ENCODE measurements at places on chromosomes 11 and 22.

DNA sequence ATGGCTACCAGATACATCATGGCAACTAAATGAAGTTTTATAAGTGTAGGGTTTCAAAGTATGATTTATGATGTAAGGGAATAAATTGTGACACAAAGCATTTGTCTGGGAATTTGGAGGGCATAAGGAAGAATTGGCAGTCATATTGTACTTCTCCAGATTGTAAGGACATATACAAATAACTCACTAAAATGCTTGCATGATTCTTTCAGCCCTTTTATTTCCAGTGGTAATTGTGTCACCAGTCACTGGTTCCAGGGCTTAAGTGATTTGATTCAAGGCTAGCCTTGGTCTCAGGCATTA is 299.4 kb upstream of the ANO5 start:
- no peak for DNase-seq
- H3K36me3 ChIP-seq: no peaks in the 10 kb centered on the region
- H3K4me1 ChIP-seq: no peaks in the 10 kb centered on the region
- no peaks in the 10 kb centered on the region for H3K27me3 ChIP-seq
- no peak overlapping the region for H3K27ac ChIP-seq
- no peak overlapping the region for H3K4me3 ChIP-seq

DNA sequence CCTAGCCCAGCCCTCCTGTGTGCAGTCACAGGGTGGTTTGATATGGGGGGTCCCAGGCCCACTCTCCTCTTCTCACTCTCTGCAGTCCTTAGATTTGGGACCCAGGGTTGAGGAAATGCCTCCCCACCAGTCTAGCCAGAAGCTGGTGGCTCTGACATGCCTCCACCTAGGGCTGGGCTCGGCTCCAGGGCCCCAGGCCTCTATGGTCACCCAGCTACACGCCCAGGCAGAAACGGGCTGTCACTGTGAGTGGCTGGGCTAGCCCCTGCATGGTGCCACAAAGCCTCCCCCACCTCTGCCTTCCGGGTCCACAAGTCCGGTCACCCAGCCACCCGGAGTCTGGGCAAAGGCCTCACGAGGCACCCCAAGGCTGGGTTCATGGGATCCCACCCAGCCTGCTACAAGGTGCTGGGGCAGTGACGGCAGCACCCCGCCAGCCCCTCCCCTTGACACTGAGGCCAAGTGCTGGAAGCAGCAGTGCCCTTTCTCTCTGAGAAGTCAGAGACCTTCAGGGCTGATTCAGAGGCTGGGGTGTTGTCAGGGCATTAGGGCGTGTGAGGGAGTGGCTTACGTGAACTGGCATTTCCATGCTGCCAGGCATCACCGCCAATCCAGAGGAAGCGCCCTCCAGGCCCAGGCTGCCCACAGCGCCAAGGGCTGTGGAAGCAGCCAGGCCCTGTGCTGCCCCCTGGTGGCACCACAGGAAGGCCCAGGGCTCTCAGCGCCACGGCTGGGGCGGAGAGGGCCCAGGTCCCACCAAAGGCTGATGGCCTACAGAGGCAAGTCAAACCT is 638 bp upstream of the PITPNM1 start:
- peaks cover 38% of the 10 kb centered on the region for H3K4me1 ChIP-seq
- no peaks in the 10 kb centered on the region for H3K36me3 ChIP-seq
- H3K27me3 ChIP-seq: no peaks in the 10 kb centered on the region
- peak; percentile 96 for DNase-seq
- peak overlapping the region; percentile 72 for H3K4me3 ChIP-seq

DNA sequence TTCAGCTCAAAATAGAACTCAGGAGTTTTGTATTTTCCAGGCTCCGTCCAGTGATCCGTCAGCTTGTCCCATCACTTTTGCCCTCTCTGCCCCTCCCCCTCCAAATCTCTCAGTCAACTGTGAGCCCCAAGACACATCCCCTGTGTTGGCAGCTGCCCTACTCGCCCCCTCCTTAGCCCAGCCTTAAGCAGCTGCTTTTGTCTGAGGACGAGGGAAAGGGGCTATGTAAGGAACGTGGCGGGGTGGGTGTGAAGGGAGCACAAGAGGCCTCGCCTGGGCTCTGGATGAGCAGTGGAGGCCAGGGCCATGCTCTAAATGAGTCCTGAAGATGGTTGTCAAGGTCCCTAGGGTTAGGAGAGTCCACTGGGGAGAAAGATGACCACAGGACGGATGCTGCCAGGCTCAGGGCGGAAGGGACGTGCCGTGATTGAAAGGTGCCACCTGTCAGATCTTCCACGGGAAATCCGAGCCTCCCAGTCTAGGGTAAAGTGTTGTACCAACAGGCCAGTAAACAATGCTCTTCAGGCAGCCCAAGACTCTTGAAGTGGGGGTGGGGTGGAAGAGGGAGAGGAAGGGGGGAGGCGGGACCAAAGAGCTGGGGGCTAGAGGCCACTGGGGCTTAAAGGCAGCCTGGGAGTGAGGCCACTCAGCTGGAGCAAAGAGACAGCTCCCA is at the start of gene SMTNL1:
Gene SMTNL1, plus strand, starts transcription at position 649 of the 673 bp plus-strand sequence. CDS start 5,048 bp downstream, outside the sequence.
- no peaks in the 10 kb centered on the region for H3K4me1 ChIP-seq
- H3K27ac ChIP-seq: no peak within 1 kb of the TSS
- H3K27me3 ChIP-seq: no peaks in the 10 kb centered on the region
- no peaks in the 10 kb centered on the region for H3K36me3 ChIP-seq
- DNase-seq: no peak
- no peak within 1 kb of the TSS for H3K4me3 ChIP-seq

GRCh38 chr11:65981101-65981740 is 19.7 kb downstream of the SART1 start:
- H3K4me3 ChIP-seq: no peak overlapping the region
- no peaks in the 10 kb centered on the region for H3K27me3 ChIP-seq
- H3K36me3 ChIP-seq: peaks cover 38% of the 10 kb centered on the region
- no peak overlapping the region for H3K27ac ChIP-seq
- DNase-seq: no peak
- H3K4me1 ChIP-seq: no peaks in the 10 kb centered on the region

DNA sequence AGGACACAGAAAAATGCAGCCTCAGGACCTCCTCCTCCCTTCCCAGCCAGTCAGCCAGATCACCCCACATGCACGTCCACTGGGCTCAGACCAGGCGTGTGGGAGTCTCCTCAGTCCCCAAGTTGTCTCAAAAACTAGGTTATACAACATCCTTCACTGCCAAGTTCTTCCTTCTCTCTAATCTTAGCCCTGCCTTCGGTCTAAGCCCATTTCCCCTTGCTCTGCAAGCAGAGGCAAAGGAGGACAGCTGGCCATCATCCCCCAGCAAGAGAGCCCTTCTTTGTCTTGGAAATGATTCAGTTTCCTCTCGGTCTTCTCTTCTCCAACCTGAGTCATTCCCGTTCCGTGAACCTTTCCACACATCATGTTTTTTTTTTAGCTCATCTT is 14.0 kb upstream of the NRGN start:
- H3K4me3 ChIP-seq: no peak overlapping the region
- no peaks in the 10 kb centered on the region for H3K36me3 ChIP-seq
- H3K27ac ChIP-seq: no peak overlapping the region
- DNase-seq: no peak
- H3K27me3 ChIP-seq: no peaks in the 10 kb centered on the region

GRCh38 chr22:37419370-37419968 is 7.8 kb downstream of the ELFN2 start:
- H3K4me1 ChIP-seq: peaks cover 20% of the 10 kb centered on the region
- no peaks in the 10 kb centered on the region for H3K36me3 ChIP-seq
- no peak overlapping the region for H3K27ac ChIP-seq
- H3K4me3 ChIP-seq: no peak overlapping the region
- no peak for DNase-seq
